NCI-H446 treated with DMSO at 0.1 percent for 48 hours (cell line): ENCODE measurements at places on chromosomes 16 and 17.

DNA sequence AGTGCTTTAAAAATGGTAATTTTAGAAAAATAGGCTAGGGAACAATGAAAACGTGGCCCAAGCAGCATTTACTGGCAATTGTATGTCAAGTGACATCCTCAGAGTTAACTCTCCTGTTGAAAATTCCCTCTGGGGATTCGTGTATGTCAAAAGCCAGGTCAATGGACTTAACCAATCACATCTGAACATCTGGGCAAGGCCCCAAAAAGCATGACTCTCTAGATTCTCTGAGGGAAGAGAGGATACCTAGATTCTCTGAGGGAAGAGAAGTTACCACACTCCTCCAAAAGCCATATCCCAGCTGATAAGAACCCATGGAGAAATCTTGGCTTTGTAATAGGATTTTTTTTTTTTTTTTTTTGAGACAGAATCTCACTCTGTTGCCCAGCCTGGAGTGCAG, 23.5 kb downstream of the NFE2L1 start:
- DNase-seq, result no peak

DNA sequence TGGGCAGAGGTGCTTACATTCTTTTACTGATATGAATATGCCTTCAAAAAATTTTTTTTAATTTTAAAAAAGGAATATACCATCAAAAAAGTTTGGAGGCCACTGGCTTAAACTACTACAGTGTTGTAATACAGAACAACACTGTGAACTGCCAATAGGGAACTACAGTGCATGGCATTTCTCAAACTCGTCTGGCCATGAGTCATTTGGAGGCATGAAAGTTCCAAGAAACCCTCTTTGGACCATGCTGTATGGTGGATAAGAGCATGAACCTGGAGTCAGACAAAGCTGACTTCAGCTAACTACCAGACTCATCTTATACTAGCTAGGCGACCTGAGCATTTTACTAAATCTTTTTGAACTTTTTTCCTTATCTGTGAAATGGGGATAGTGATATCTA, 9.2 kb upstream of the NF1 start:
- DNase-seq, result no peak

DNA sequence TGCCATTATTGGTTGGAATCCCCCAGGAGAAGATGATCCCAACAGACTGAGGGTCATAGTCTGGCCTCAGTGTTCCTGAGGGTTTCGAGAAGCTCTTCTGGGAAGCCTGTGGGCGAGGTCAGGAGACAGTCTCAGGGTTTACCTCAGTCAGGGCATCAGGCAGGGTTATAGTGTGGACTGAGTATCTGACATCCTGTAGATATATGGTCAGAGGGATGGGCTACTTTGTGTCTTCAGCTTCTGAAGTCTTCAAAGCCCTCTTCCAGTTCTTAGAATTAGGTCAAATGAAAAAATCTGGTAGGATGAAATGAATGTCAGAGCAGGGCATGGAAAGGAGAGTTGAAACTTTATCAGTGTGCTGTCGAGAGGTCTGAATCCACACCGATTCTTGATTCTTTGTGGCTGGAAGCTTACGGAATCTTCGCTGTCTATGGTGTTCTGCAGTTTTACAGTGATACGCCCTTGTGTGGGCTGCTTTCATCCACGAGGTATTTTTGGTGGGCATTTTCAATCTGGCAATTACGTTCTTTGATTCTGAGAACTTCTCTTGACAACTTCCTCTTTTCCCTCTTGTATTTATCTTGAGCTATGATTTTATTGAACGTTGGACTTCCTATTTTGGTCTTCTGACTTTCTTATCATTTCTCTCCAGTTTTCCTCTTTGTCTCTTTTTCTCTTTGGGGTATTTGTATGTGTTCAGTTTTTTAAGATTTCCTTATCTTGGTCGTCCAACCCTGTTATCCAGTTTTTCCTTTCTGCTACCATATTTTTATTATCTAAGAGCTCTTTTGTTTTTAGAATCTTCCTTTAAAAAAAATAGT, 30.4 kb downstream of the BPTF start:
- DNase-seq, result no peak

GRCh38 chr16:69116906-69117305, 11.5 kb downstream of the HAS3 start:
- DNase-seq, result no peak

- DNase-seq, result no peak
Observed at GRCh38 chr17:78375401-78376151, 2.9 kb upstream of the PGS1 start.

DNA sequence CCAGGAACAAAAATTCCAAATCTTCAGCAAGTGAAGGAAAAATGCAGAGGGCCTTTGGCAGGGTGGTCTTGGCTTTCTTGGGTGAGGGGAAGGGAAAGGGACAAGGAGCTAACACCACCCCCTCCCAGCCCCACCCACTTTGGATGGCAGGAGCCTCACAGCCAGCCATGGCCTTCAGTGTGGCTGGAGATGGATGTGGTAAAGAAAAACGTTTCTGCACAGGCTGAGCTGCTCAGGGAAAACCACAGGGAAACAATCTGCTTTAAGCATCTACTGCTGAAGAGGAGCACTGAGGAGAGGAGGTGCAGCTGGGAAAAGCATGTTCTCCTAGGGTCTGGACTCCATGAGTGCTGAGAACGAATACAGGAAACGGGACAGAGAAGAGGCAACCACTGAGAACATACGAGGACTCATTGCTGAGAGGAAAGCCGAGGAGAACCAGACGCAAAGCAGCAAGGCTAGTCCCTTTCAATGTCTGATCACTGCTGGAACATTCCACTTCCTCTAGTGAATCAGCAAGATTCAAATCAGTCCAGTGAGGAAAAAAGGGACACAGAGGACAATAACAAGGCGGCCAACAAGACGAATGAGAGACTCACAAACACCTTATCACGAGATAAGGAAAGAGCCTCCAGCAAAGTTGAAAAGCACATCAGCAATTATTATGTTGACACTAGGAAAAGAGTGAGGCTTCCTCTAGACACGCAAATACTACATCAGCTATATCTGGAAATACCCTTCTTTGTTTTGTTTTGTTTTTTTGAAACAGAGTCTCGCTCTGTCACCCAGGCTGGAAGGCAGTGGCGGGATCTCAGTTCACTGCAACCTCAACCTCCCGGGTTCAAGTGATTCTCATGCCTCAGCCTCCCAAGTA, 41.7 kb downstream of the ZZEF1 start:
- no peak for DNase-seq

GRCh38 chr16:2769675-2770056, 7.4 kb downstream of the ELOB start:
- DNase-seq, result no peak

- DNase-seq, result no peak
Observed at GRCh38 chr17:44847586-44847985, at the start of gene HIGD1B. TSS of gene HIGD1B (plus strand) at chr17:44847883. CDS start at chr17:44848153, 270 bp downstream.

DNA sequence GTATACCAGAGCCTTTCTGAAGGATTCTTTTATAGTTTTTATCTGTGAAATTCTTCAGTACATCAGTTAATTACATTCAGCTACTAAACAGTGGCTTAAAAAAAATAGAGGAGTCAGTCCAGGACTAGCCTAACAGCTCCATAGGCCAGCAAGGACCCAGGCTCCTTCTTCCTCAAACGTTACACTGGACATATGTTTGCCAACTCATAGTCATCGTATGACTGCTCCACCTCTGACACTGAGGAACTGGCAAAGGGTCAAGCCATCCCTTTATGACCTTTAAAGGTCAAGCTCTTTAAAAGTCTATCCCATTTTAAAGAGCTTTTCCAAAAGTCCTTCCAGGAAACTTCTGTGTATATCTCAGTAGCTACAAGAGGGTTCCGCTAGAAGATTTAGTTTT, 36.6 kb downstream of the PHLPP2 start:
- DNase-seq, result no peak

GRCh38 chr16:89410794-89411309, 79.5 kb downstream of the ANKRD11 start:
- peak; percentile 31 for DNase-seq

GRCh38 chr16:678209-678857, 1.9 kb upstream of the STUB1 start:
- DNase-seq, result no peak

DNA sequence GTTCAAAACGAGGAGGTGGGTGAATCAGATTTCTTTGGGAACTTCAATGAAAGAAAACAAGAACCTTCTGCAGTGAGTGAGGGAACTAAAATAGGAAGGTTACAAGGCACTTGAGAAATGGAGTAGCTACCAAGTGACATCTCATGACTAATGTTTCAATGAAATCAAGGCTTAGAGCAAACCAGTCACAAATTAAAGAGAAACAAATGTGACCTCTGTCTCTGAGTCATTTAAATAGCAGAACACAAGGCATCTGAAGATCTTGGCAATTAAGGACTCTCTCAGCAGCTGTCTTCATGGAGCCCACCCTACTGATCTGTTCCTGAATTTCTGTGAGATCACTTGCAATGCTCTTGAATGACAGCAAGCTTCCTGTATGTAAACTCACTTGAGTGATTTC, 109.5 kb downstream of the CDH11 start:
- DNase-seq, result no peak

GRCh38 chr16:66988197-66988788, at the start of gene CES4A:
TSS of gene CES4A (plus strand) at chr16:66988589. CDS start at chr16:66988773, 184 bp downstream.
- DNase-seq, result no peak

DNA sequence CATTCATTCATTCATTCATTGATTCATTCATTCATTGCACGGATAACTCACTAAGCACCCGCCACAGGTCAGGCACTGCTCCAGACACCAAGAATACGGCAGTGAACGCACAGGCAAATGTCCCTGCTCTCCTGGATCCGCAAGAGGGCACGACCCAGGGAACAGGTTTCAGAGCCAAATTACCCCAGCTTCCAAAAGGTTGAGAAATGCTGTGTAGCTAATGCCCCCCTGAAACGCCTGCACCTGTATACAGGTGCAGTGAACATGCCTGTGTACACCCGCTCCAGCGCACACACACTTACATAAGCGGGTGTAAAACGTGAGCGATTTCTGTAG, 9.6 kb upstream of the UBE2I start:
- DNase-seq, result no peak

GRCh38 chr17:68886401-68886800, 68.8 kb downstream of the ABCA8 start:
- DNase-seq, result no peak

- no peak for DNase-seq
Observed at GRCh38 chr16:52581530-52581929, 34.6 kb upstream of the TOX3 start.

DNA sequence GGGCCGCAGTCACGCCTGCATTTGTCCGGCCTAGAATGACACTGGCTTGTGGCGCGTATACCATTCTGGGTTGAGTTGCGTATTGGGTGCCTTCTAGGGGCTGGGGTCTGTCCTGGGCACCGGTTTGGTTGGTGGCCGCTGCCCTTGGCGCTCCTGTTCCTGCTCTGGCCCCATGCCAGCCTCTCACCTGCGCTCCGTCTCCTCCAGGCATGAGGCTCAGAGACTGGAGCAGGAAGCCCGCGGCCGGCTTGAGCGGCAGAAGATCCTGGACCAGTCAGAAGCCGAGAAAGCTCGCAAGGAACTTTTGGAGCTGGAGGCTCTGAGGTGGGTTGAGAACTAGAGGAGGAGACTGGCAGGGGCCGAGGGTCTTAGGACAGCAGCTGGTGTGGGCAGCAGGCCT, 17.4 kb downstream of the CDIPT start:
- no peak for DNase-seq

DNA sequence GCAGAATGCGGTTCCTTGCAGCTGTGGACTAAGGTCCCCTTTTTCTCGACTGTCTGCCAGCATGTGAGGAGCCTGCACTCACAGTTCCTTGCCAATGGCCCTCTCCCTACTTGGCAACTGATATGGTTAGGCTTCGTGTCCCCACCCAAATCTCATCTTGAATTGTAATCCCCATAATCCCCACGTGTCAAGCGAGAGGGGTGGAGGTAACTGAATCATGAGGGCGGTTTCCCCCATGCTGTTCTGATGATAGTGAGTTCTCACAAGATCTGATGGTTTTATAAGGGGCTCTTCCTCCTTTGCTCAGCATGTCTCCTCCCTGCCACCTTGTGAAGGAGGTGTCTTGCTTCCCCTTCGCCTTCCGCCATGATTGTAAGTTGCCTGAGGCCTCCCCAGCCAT, 19.9 kb downstream of the CIAPIN1 start:
- no peak for DNase-seq

DNA sequence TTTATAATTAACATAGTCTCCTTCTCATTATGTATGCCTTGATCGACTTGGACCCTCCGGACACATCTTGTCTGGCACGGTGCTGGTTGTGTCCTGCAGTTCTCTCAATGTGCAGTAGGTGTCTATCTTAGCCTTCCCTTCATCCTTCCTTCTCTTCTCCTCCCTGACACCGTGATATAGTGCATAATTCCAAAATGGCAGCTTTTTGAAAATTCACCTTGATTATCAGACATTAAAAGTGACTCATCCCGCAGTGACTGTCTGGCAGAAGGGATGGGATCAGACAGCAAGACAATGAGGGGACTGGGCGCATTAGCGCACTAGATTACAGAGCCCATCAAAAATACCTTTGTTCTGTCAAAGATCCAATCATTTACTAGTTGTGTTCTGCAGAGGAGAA, 70.0 kb upstream of the PMFBP1 start:
- peak; percentile 6 for DNase-seq

GRCh38 chr17:66567234-66568170, 265.1 kb downstream of the PRKCA start:
- DNase-seq, result no peak

GRCh38 chr16:3819746-3820724, 60.5 kb downstream of the CREBBP start:
- DNase-seq, result peak; percentile 76

DNA sequence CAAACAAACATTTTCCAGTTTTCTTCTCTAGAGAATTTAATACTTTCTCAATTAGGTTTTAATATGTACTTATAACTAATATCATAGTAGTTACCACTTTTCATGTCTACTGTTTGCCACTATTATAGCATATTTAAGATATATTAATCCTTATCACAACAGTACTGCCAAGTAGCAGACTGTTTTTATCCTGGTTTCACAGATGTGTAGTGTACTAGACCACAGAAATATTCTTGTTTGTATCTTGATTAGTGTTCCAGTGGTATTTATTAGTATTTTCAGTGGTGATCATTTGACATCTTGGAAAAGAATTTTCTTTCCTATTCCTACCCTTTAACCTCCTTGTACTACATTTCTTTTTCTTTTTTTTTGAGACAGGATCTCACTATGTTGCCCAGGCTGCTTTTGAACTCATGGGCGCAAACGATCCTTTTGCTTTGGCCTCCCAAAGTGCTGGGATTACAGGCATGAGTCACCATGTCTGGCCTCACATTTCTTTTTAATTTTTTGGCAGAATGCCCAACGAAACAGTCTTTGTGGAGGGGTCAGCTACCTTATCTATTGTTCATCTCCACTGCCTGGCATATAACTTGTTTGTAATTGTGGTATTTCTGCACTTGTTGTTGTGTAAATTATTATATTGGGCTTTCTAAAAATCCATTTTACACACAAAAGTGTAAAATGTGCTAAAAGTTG, 27.2 kb downstream of the MAP2K4 start:
- no peak for DNase-seq

- no peak for DNase-seq
Observed at GRCh38 chr17:28497931-28498330, 8.2 kb upstream of the FOXN1 start.

- DNase-seq, result peak; percentile 21
Observed at GRCh38 chr17:45098869-45099616, 33.3 kb downstream of the PLCD3 start.

- DNase-seq, result no peak
Observed at GRCh38 chr17:78317794-78318400, 42.0 kb downstream of the SOCS3 start.
